ENCODE measurements at places on chromosomes 1 and 21.

GRCh38 chr1:11320153-11320936 lies 47.3 kb downstream of the UBIAD1 start:
- peak; percentile 13 for DNase-seq

- no peak for DNase-seq
These were observed 62.1 kb upstream of the TRABD2B start for GRCh38 chr1:48059289-48059688.

- DNase-seq = no peak
These were observed 2.4 kb downstream of the QSOX1 start for GRCh38 chr1:180157108-180157507.

GRCh38 chr1:84264961-84265360 lies 36.5 kb upstream of the SAMD13 start:
- DNase-seq = no peak

DNA sequence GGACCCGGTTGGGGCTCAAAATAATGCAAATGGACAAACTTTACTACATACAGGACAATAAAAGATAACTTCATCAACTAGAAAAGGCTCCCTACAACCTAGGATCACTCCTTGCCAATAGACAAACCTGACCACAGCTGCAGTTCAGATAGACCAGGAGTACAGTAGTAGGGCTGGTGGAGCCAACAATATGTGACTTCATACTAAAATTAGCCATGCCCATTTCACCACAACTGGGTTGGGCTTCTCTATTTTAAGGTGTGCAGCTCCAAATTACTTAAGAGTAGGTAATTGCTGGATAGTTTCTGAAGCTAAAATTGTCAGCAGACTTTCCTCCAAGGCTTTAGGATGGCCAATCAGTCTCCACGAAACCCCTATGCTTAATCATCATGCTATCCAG lies 3.9 kb downstream of the DENND1B start:
- no peak for DNase-seq

DNA sequence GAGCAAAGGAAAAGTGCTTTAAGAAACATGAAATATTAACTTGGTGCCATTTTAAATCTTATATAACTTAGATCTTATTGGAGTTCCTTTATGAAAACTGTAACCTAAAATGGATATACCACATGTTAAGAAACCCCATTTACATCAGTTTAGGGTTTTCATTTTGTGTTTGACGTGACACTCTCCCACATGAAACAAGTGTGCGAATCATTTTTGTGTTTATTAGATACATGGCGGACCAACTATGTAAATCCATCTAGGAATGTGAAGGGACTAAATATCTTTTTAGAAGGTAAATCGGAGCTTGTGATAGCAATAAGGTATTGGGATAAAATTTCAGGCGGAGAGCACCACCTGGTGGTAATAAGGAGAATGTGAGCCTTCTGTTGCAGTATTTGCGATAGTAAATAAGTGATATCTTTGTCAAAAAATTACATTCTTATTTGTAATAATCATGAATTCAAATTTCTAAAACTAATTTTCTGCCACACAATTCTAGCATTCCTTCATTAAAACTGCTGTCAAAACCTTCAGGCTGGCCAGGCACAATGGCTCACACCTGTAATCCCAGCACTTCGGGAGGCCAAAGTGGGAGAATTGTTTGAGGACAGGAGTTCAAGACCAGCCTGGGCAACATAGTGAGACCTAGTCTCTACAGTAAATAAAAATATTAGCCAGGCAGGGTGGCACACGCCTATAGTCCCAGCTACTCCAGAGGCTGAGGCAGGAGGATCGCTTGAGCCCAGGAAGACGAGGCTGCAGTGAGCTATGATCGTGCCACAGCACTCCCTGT lies 31.3 kb downstream of the SMAP2 start:
- DNase-seq = no peak

- DNase-seq = no peak
These were observed 163.1 kb downstream of the PGBD5 start for GRCh38 chr1:230262867-230263567.

- no peak for DNase-seq
These were observed 7.8 kb downstream of the LMOD1 start for GRCh38 chr1:201938440-201939035.

- DNase-seq = no peak
These were observed 24.4 kb downstream of the SLC66A1 start for GRCh38 chr1:19336543-19336942.

GRCh38 chr1:229643996-229644745 lies 18.1 kb downstream of the URB2 start:
- DNase-seq = no peak

GRCh38 chr1:206912445-206913095 lies 9.2 kb downstream of the FCMR start:
- DNase-seq = no peak

GRCh38 chr1:107622535-107622934 lies 342.4 kb downstream of the VAV3 start:
- no peak for DNase-seq

- DNase-seq = no peak
These were observed 77.0 kb upstream of the IFNAR2 start for GRCh38 chr21:33152732-33153130.

DNA sequence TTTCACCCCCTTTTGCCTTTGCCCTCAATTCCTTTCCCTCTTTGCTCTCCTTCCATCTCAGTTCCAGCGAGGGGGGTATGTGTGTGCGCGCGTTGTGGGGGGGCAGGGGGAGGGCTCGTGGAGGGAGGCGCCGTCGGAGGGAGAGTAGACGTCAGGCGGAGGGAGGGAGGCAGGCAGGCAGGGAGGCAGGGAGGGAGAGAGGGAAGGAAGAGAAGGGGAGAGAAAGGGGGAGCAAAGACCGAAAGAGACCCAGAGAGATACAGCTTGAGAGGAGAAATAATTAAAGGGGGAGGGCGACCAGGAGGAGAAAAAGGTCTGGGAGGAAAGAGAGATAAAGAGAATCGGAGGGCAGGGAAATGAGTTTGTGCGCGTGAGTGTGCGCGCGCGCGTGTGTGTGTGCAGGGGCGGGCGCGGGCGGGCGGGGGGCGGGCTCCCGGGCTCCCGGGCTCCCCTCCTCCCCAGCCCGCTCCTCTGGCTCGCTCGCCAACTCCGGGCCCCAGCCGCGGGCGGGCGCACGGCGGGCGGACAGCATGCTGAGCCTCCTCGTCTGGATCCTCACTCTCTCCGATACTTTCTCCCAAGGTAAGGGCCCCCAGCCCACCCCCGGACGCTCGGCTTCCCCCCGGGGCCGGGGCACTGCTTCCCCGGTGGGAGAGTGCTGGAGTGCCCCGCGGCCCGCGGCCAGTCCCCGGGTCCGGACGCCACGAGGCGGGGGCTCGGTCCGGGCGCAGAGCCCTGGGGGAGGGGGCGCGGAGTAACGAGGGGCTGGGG lies at the start of gene KIRREL1:
TSS of gene KIRREL1 (plus strand) at position 499 of the 771 bp plus-strand sequence. CDS start at position 531, 32 bp downstream.
- DNase-seq = no peak

DNA sequence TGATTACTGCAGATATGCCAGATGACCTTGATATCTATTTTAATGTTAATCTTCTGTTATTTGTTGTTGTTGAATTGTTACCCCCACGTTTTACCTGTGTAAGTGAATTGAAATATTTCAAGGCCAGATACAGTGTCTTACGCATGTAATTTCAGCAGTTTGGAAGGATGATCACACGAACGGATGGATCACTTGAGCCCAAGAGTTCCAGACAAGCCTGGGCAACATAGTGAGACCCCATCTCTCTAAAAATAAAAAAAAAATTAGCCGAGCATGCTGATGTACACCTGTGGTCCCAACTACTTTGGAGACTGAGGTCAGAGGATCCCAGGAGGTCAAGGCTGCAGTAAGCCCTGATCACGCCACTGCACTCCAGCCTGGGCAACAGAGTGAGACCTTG lies 32.2 kb downstream of the SDCCAG8 start:
- no peak for DNase-seq

- no peak for DNase-seq
These were observed 35.1 kb upstream of the KDM4A start for GRCh38 chr1:43614891-43615290.

- no peak for DNase-seq
These were observed 34.9 kb downstream of the CDC14A start for GRCh38 chr1:100387209-100387608.

DNA sequence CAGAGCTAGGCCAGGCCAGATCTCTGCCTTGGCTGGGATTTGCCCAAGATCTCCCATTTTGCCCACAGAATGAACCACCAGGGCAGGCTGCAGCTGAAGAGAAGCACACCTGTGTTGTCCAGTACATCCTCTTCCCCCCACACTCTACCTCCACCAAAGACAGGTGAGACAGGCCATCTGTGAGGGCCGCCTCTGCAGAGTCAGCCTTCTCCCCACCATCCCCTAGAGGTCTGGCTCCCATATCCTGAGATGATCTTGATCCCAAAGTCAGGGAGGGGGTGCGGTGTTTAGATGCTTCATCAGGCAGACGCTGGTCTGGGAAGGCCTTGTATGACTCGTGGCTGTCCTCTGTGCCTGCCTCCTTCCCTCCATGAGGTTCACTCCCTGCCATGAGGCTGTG lies 28.7 kb downstream of the HYI start:
- no peak for DNase-seq

DNA sequence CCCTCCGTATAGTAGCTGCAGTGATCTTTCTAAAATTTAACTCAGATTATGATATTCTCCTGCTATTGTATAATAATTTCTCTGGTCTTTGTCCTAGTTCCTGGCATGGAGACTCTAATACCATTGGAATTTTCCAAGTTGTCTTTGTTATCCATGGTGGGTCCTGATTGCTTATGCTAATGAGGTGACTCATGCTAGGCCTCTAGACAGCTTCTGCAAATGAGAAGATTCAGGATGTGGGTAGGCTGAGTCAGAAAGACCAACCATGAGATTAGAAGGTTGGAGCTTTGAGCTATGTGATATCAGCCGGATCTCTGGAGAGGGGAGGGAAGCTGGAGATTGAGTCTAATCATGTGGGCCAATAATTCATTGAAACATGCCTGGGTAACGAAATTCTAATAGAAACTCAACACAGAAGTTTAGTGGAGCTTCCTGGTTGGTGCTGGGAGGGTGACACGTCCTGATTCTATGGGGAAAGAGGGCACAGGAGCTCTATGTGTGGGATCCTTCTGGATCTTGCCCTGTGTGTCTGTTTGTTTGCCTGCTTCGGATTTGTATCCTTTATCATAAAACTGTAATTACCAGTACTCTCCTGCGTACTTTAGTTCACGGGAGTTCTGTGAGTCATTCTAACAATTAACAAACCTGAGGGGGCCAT lies 73.2 kb upstream of the CNIH3 start:
- DNase-seq = no peak

- DNase-seq = no peak
These were observed 4.4 kb downstream of the TGFB2 start for GRCh38 chr1:218349348-218350034.

DNA sequence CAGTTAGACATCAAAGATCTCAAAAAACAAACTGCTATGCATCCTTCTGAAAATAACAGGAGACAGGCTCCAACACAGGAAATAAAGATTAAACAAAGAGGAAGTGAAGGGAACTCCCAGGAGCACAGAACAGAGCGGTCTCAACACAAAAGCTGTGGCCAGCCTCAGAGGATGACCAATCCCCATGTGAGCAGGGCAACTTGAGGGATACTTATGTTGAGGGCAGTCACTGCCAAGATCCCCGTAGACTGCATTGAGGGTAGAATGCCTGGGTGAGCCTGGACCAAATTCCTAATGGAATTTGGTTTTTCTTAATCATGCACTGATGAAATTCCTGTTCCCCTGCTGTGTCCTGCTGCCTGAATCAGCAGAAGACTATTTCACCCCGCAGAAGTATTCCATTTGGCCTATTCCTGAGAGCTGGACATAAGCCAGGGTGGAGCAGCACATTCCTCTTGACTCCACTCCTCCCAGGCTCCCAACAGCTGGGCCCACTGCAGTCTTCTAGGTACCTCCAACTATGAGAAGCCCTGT lies 49.0 kb downstream of the JAK1 start:
- no peak for DNase-seq

- DNase-seq = no peak
These were observed 187.8 kb downstream of the COQ8A start for GRCh38 chr1:227127891-227128290.

All from stimulated activated CD8-positive, alpha-beta memory T cell treated with anti-CD3 and anti-CD28 coated beads, Interleukin-7, amount 100 ng/mL, for 1 hour (primary cell).